ENCODE measurements at places on chromosomes 7 and 10. TPM values are rescaled to one million over a fixed set of nuclear protein-coding genes. Genes with fewer than 3 reads are reported as not detected.

Gene IFIT1B
- not detected for total RNA-seq

Gene GRM3
- not detected for total RNA-seq

Gene SPDYE8
- total RNA-seq, result not detected

Gene CFAP58
- 0.86 TPM for total RNA-seq
